ENCODE measurements at places on chromosomes 6 and 20. TPM values are rescaled to one million over a fixed set of nuclear protein-coding genes. Genes with fewer than 3 reads are reported as not detected.

Gene BPIFB1
- not detected for total RNA-seq

DNA sequence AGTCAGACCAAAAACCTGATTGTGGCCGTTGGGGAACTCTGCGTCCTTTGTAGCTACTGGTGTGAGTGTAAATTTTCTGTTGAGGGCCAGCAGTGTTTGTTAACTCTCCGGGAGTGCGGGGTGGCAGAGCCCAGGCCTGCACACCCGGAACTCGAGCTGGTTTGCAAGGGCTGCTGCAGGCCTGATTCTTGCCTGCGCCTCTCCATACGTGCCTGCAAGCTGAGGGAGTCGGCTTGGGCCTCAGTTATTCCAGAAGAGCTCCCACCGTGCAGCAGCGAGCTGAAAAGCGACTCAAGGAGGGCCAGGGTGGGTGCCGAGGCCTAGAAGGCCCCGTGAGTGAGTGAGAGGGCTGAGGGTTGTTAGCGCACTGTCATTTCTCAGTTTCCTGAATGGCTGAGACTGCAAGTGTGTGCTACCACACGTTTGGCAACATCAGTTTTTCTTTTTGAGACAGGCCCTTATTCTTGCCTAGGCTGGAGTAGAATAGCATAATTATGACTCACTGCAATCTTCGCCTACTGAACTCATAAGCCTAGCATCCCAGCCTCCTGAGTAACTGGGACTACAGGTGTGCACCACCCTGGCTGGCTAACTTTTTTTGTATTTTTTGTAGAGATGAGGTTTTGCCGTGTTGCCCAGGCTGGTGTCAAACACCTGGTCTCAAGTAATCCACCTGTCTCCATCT is 33.9 kb upstream of the KIF13A start:
- no peak for DNase-seq

DNA sequence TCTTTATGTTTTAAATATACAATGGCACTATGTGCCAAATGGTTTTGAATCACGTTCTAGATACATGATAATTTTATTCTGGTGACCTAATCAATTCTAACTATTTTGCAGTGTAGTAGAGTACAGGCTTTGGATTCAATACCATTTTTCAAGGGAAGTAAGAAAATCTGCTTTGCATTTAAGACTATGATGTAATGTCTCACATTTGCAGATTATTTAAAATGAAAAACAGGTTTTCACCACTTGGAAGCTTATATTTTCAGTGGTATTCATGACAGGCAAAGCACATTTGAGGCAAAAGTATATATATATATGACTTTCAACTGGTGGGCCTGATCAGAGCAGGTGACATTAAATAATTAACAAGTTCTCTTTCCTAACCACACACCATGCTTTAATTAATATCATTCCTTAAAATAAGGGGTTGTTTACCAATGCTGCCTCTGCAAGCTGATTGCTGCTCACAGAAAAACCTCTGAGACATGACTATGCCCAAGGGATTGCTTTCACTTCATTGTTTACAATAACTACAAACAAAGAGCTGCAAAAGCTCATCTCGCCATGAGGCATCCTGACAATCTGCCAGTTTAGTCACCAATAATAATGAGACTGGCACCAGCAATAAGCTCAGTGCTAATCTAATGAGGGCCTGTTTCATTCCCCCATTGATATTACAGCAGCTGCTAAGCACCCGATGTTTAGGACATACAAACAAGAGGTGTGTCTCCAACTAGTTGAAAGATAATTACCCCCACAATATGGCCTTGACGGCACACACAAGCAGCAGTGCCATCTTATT is 1176.0 kb upstream of the GJE1 start:
- no peak for DNase-seq

Gene MRPL2
- total RNA-seq = 55.5 TPM

GRCh38 chr6:83514466-83514865 is 2.1 kb downstream of the PRSS35 start:
- DNase-seq = no peak

Gene SMOC2
- 4.8 TPM for total RNA-seq
